ENCODE measurements at places on chromosomes 6 and 20.

DNA sequence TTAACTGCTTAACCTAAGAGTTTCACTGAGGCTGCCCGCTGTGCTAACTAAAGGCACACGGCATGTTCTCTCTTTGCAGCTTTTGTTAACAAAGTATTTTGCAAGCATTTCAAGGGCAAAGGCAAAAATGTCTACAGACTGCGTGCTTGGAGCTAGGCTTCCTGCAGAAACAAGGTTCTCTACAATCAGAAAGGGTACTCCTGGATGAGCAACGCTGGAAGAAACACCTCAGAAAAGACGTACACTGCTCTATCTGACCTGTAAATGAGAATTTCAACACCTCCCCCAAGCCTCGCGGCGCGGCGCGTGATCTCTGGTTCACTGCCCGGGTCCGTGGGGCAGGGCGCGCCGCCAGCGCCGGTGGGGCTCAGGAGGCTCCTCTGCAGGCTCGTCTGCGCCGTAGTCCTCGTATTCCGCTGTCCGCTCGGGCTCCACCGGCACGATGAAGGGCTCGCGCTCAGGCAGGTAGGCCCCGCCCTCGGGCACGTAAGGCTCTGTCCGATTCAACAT lies 120.9 kb downstream of the COL12A1 start:
- DNase-seq, result peak; percentile 7

DNA sequence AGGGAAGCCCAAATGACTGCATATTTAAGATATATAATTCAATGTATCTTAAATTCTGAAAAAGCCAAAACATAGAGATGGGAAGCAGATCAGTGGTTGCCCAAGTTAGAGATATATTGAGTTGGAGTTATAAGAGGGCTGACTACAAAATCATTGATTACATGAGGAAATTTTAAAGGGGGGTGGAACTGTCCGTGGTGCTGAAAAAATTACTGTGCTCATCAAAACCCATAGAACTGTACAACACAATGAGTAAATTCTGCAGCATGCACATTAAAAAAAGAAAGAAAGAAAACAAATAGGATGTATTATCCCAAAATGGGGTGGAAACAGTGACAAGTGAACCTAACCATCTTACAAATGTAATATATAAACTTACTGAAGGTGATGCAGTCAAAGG lies 100.9 kb downstream of the FUT9 start:
- peak; percentile 35 for DNase-seq

DNA sequence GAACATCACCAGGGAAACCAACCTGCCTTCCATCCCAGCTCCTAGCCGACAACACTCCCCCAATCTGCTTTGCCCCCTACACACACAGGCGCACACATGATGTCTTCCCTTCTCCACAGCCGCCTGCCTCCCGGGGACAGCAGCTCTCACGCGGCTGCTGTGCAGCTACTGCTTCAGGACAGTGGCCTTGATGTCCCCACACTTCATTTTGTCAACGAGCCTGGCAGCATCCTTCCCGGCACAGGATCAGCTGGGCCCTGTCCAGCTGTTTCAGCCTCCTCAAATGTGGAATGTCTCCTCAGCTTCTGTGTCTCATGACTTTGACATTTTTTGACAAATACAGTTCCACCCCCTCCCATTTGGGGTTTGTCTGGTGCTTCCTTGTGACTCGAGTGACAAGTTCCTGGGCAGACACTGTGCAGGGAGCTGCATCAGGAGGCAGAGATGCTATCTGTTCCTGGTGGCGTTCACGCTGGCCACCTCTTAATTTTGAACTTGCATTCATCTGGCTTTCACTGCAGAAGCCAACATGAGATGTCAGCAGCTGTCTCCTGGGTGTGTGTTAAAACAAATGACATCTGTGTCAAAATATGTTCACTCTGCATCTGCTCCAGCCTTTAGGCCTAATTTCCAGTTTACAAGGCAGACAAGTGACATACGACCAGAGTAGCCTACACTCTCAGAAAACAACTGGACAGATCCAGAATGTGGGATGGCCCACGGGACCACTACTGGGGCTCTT lies 57.2 kb downstream of the GINS1 start:
- no peak for DNase-seq

GRCh38 chr20:49674383-49675352 lies 39.0 kb downstream of the B4GALT5 start:
- DNase-seq, result peak; percentile 91

DNA sequence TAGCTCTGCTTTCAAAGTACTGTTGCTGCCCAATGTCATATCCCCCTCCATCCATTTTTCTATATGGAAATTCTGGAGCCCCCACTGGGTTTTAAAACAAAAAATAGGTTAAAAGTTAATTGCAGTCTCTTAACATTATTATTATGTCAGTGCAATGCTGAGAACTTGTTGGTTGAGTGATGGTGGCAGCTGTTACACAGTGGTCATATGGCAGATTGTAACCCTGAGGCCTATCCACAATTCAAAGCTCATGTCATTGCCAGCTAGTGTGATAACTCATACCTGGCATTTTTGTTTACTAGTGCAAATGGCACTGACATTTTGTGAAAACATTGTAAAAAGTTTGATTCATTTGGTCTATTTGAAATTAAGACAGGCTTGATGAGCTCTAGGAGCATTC lies 305.7 kb upstream of the FLRT3 start:
- DNase-seq, result no peak

DNA sequence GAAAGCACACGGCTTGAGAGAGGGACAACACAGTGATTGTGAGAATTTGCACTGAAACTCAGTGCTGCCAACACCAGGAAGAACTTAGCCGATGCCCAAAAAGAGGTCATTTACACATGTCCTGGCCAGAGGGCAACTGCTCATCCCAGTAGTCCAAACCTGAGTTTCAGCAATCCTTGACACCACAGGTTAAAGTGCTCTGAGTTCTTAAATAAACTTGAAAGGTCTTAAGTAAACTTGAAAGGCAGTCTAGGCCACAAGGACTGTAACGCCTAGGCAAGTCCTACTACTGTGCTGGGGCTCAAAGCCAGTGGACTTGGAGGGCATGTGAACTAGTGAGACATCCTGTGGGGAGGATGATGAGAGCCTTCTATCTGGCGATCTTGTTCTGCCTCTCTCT lies 14.1 kb downstream of the SNX14 start:
- no peak for DNase-seq

GRCh38 chr20:58623579-58624473 lies 27.3 kb upstream of the STX16 start:
- peak; percentile 86 for DNase-seq

DNA sequence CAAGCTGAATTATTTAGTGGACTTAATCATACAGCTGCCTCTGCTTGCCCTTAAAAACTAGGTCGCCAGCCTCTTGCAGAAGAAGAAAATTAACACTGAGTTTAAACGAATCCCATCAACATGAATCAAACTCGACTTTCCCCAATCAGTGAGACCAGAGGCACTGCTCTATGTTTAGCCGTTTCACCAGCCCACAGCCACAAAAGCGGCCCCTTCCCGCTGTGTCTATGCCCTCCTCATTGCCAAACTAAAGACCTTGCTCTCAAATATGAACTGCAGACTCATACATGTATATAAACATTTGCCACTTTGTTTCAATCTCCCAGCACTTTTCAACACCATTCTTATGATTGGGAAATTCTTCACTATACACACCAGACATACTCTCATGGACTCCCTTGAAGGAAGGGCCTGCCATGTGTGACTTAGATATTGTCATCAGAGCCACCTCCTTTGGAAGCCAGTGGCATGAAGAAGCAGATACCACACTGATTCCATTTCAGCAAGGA lies 105.8 kb upstream of the ADGRF1 start:
- no peak for DNase-seq

- DNase-seq, result no peak
Observed at GRCh38 chr20:41998539-41999341, 380.6 kb upstream of the CHD6 start.

- no peak for DNase-seq
Observed at GRCh38 chr6:148520109-148520841, 177.6 kb downstream of the SASH1 start.

GRCh38 chr6:38460186-38460585 lies 179.5 kb downstream of the BTBD9 start:
- DNase-seq, result no peak

DNA sequence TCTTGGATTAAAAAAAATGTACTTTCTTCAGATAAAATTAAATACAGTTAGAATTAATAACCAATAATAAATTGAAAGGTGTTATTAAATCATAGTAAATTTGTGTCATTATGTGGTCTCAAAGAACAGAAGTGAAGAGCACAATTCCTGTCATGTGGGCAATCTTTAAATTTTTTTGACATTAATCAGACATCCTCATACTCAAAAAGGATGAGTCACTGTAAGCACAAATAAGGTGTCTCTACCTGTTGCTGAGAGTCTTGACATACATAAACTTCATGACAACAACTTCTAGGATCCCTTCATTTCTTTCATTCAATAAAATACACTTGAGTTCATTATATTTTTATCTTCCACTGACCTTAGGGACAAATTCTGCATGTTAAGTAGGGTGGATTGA lies 76.1 kb downstream of the SLC22A3 start:
- DNase-seq, result peak; percentile 2

GRCh38 chr6:118469468-118469867 lies 78.6 kb upstream of the PLN start:
- no peak for DNase-seq

- DNase-seq, result no peak
Observed at GRCh38 chr20:41989935-41990635, 371.9 kb upstream of the CHD6 start.

DNA sequence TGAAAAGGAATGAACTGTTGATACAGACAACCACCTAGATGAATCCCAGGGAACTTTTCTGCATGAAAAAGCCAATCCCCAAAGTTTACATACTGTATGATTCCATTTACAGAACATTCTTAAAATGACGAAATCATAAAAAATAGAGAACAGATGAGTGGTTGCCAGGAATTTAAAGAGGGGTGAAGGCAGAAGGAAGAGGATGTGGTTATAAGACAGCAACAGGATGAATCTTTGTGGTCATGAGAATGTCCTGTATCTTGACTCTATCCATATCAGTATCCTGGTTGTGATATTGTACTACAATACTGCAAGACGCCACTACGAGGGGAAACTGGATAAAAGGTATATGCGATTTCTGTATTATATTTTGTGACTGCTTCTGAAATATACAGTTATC lies 70.1 kb upstream of the EMILIN3 start:
- DNase-seq, result peak; percentile 54

DNA sequence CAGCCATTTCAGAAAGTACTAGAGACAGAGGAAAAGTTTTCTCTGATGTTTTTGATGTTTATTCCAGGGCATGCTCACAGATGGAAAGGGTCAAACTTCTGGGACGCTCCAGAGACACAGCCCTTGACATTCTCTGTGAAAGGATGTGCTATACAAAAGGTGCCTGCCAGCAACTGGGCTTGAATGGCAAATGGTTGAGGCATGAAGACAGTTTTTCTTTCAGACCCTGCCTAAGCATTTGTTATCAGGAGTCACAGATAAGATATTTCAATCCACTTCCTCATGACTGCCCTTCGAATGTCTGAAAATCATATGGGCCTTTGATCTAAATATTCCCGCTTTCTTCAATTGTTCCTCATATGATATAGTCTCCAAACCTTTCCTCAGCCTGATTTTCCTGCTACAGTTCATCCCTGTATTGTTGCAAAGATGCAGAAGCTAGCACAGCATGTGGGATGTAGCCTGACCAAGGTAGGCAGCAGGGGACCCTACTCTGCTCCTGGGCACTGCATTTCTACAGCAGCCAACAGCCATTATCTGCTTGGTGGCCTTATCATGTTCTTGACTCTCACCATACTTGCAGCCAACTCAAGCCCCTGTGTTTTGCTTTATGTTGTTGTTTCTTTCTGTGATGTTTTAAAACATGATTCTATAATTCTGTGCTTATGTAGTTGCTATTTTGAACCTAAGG lies 14.6 kb upstream of the TXLNB start:
- no peak for DNase-seq

All from ACHN (cell line).